Thoracic aorta (tissue), 2 donors: ENCODE measurements at places on chromosomes 6 and 20.
A peak's percentile ranks its signal among the peaks of the same experiment; 100 is the strongest.

- DNase-seq = no peak
Observed at GRCh38 chr6:20700375-20700774, 166.1 kb downstream of the CDKAL1 start.

DNA sequence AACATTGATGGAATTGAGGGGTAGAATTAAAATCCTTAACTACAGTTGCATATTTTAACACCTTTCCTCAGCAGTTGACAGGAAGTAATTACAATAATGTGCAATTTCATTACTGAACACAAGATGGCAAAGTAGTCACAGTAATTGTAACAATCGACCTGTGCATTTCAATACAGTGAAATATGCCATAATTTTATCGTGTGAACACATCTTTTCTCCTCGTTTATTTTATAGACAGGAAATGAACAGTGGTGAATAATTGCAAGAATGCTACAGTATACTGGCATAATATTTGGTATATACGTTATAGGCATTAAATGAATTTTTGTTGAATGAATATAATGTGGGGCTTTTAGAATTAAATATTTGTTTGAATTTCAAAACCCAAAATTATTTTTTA is 25.0 kb downstream of the CYB5R4 start:
- DNase-seq = no peak

GRCh38 chr6:48747471-48747870 is 636.5 kb upstream of the PTCHD4 start:
- DNase-seq = no peak

DNA sequence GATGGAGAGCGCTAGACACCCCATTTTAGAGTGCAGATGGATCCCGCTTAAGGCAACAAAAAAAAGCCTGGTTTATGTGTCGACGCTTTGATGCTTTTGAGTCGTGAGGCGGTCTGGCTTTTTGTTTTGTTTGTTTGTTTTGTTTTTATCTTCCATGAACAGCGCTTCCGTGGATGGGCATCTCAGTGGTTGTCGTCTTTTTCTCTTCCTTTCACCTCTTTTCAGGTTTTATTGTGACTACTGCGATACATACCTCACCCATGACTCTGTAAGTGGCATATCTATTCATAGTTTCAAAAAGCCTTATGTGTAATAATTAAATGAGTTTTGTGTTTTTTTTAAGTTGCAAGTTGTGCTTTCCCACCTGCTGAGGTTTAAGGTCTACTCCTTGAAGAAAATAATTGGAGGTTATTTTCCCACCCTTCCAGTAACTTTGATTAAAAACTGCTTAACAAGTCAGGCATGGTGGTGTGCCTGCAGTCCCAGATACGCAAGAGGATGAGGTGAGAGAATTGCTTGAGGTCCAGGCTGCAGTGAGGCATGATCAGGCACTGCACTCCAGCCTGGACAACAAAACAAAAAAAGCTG is 476 bp downstream of the SNRPC start:
- no peak for DNase-seq

GRCh38 chr6:10402648-10403311 is 12.1 kb downstream of the TFAP2A start:
- no peak for DNase-seq

- DNase-seq = no peak
Observed at GRCh38 chr6:133306931-133307330, 65.8 kb downstream of the EYA4 start.

GRCh38 chr6:148497717-148498116 is 155.1 kb downstream of the SASH1 start:
- DNase-seq = no peak

GRCh38 chr6:4348462-4349112 is 213.2 kb upstream of the ECI2 start:
- no peak for DNase-seq

DNA sequence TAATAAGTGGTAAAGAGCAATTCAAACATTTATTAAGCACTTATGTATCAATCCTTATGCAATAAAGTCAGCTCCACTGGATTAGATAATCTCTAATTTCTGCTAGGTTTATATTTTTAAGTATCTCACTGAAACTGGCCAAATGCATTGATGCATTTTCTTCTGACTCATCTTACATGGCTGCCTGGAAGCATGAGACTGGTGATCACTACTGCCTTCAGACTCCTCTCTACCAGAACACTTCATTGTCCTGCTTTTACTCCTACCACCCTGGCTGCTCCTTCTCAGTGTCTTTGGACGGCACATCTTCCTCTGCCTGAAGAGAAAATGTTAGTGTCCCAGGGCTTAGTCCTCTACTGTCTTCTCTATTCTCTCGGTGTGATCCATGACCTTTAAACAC is 7.4 kb downstream of the CEP85L start:
- no peak for DNase-seq

DNA sequence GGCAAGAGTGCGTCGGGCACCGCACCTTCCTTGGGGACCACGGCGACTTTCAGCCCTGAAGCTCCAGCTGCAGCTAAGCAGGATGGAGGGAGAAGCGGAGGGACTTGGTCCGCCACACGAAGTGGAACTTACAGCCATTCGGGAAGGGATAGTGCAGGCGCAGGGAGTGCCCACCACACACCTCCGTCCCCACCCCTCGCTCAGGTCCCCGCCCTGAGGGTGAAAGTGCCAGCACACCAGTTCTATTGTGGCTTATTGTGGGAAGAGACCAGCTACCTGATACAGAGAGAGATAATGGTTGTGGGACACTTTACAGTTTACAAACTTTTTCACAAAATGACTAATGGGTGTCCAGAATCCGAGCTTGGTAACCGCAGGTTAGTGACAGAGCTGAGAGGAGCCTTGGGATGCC is 76.1 kb downstream of the IRF4 start:
- DNase-seq = no peak

DNA sequence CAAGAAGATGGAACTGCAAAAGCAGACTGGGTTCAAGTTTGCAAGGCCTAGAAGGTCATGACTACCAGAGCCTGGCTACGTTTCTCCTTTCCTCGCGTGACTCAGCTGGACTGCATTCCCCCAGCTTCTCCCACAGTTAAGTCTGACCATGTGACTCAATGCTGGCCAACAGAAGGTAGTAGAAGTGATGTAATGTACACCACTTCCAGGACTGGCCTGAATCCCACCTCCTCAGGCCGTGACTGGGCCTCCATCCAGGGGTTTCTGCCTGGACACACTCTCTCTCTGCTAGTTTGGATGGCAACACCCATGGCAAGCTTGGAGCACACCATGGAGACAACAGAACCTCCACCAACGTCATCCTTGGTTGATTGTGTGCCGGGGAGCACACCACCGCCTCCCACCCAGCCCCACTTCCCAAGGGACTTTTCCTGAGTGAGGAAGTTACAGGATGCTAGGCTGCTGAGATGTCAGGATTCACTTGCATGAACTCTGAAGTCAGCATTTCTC is 112.0 kb upstream of the CDYL start:
- peak; percentile 68 for DNase-seq

- DNase-seq = no peak
Observed at GRCh38 chr20:1247689-1248088, 18.4 kb upstream of the SNPH start.

DNA sequence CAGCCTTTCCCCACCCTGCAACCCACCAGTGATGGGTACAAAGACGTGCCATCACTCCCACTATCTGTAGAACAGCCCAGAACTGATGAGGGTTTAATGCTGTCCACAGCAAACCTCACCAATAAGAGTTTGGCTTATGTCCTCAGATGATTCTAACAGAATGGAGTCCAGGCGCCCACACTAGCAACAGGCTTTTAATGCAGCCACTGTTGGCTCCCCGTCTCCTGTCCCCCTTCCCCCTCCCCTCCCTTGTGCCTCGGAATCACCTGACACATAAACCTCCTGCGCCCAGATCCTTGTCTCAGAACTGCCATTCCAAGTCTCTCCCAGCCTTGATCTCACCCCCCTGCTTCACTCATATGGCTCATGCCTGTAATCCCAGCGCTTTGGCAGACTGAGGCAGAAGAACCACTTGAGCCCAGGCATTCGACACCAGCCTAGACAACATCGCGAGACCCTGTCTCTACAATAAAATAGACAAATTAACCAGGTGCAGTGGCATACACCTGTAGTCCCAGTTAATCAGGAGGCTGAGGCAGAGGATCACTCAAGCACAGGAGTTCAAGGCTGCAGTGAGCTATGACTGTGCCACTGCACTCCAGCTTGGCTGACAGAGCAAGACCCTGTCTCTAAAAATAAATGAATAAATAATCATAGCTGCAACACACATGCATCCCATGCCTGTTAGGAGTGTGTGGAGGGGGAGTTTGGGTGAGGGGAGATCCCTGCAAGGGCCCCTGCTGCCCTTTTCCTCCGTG is 85.6 kb downstream of the SNX5 start:
- DNase-seq = no peak

- no peak for DNase-seq
Observed at GRCh38 chr6:113292646-113293422, 564.3 kb upstream of the MARCKS start.

DNA sequence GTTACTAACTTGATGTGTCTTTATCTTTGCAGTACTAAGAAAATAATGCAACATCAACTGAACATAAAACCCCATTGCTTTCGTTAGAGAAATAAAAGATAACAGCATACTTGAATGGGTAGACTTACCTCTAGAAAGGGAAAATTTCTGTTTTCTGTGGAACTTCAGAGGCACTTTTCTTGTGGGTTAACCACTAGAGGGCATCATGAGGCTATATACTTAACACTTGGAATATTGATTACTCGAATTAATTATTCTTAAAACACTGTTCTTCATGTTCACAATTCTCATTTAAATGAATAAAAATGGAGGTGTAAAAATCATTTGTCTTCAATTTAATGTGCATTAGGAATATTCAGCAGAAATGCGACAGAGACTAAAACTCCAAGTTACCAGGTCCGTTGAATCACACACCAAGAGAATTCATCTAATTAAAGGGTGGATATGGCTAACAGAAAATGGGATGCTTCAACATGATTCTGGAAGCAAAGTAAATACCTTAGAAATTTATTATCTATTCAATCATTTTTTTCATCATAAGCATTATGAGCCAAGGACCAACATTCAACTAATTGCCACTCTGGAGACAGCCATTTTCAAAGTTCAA is 330.8 kb upstream of the PREP start:
- no peak for DNase-seq
